ENCODE measurements at places on chromosomes 11 and 22. TPM values are rescaled to one million over a fixed set of nuclear protein-coding genes. Genes with fewer than 3 reads are reported as not detected.

The CNTN5 gene
- total RNA-seq: not detected

The TMEM138 gene
- total RNA-seq: 39.0 TPM

The SYT7 gene
- total RNA-seq: 18.2 TPM

The YPEL1 gene
- total RNA-seq: 7.7 TPM

The FGF19 gene
- 18.6 TPM for total RNA-seq

The ETS1 gene
- total RNA-seq: 25.3 TPM

The FAT3 gene
- 30.9 TPM for total RNA-seq
